ENCODE measurements at places on chromosomes 6 and 20.

DNA sequence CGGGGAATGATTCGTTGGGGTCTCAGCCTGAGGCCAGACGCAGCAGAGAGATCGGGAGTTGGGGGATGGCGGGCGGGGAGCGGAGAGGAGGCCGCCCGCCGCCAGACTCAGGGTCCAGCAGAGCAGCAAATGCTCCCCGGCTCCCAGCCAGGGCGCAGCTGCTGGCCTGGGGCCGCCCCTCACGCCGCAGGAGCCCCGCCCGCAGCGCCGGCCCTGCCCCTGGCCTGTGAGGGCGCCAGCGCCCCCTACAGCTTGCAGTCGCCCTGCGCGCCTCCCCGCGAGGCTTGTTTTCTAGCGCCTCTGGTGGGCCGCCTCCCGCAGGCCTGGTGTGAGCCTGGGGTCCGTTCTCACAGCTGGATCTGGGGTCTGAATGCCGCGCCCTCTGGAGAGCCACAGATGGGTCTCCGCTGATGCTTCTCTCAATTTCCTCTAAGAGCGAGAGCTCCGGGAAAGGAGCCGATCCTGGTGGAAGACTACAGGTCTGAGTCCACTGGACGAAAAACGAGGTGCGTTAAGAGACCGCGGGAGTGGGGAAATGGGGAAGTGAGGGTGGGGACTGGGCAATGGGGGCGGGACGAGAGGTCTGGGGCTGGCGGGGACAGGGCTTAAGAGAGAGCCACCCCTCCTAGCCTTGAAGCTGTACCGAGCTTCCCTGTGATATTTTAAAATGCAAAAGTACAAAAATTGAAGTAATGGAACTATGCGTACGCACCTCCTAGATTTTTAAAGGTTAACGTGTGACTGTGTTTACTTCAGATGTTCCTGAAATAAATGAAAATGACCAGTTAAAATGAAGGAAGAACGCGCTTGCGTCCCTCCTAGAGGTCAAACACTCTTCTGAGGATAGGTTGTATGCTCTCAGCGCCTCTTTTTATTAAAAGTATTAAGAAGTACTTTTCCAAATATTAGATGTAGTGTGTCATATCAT, 30.1 kb downstream of the TRIM38 start:
- DNase-seq: peak; percentile 80

GRCh38 chr20:58218665-58219341, 9.7 kb downstream of the ANKRD60 start:
- no peak for DNase-seq

GRCh38 chr6:42124223-42124836, 18.1 kb downstream of the C6orf132 start:
- DNase-seq: no peak

GRCh38 chr20:49990271-49990720, 7.5 kb downstream of the SNAI1 start:
- DNase-seq: no peak

DNA sequence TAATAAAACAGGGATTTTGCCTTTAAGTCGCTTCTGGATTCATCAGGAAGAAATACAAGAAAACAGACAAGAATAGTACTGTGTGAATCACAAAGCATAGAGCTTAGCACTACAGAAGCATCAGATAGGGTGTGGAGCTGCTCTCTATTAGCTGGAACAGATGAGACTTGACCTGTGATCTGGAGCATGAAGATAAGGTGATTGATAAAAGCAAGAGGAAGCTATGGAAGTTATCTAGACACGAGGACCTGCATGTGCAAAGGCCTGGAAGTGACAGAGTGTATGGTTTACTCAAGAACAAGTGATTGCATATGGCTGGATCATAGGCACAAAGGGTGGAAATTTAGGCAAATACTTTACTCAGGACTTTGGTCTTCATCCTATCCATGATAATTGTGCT, 112.9 kb upstream of the MLIP start:
- no peak for DNase-seq

DNA sequence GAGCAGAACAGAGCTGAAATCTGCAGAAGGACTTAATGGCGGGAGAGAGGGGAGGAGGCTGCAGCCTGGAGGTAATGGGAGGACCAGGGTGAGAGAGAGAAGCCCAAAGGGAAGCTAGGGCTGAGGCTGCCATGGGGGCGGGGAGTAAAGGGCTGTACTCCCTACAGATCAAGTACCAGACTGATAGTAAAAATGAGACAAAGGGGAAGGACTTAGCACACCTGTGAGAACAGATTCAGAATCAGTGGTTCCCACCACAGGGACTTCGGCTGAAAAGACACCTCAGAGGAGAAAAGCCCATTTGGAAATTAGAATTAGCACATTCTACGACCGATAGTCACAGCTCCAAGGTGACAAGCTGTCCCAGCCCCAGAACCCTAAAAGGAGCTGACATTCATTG, 6.4 kb upstream of the TBXT start:
- DNase-seq: no peak

DNA sequence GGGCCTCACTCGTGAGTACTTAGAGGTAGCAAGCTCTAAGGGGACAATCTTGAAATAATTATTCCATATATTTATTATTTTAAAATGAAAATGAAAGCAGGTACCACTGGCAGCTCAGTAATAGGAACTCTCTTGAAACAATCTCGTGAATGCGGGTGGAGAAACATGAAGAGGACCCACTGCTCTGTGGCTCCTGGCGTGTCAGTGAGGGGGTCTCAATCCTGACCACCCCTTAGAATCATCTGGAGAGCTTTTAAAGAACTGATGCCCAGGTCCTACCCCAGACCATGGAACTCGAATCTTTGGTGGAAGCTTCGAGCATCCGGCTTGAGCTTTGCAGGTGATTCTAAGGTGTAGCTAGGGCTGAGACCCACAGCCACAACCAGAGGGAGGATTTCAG, 23.9 kb upstream of the PXDC1 start:
- DNase-seq: no peak

GRCh38 chr20:20391115-20391514, 23.2 kb downstream of the INSM1 start:
- no peak for DNase-seq

DNA sequence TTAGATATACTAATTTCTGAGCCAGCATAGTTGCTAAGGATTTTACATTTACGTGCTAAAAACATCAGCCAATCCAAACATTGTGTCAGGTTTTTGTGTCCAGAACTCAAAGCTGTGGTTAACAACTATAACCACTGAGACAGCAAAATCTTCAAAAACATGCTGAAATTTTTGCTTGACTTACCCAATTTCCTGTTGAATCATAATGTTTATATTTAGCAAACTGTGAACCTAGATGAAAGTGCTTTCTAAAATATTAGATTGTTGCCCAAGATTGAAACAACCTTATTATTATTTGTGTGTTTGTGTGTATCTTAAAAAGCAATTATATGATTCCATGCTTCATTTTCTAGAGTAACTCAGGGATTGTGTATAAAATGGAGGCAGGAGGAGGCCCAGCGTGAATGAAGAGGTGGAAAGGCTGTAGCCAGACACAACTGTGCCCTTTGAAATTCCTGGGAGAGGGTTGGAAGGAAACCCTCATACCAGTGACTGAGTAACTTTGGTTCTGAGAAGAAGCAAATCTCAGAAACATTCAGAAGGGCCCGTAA, 48.0 kb downstream of the ARMC2 start:
- DNase-seq: peak; percentile 67

DNA sequence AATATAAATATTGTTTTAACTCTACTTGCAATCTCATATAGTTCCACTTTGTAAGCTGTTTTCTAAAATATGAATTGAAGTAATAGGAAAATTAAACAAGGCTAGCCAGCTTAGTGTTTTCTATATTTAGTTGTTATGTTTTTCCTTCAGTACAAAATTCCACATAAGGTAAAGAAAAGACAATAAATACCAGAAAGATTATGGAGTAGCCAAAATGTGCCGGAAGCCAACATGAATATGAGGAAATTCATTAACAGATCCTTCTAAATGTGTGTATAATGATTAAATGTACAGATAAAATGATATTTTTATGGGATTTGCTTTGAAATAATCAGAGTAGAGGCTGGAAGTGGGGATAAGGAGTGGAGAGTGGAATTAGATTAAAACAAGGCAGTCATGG, 52.5 kb upstream of the COL21A1 start:
- DNase-seq: no peak

GRCh38 chr20:36549942-36550789, 8.8 kb downstream of the MYL9 start:
- DNase-seq: no peak

DNA sequence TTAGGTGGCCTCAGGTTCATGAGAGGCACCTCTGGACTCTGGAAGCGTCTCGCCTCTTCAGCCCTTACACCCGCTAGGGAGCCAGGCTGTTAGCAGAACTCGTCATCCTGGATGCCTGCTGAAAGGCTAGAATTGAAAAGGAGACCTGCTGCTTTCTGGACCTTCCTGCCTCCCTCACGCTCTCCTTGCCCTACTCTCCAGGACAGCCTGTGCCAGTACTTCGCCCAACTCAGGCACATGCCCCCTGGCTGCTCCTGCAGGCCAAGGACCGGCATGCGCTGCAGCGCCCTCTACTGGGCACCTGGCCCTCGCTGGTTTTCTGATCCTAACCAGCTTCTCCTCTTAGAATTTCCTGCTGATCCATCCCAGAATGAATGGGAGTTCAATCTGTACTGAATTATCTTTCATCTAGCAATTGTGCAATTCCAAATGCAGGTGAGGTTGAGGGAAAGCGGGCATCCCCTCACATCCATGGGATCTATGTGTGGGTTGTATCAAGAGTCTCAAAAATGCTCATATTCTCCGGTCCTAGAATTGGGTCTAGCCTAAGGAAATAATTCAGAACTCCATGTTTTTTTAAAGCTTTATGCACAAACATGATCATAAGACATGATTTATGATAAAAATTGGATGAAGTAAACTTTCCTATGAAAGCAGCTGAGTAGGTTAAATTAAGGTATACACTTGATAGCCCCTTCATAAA, 78.0 kb downstream of the PTPN1 start:
- no peak for DNase-seq

Measured in fibroblast of skin of left biceps (primary cell).